Immature natural killer cell (primary cell): ENCODE measurements at places on chromosomes 12 and 14.

DNA sequence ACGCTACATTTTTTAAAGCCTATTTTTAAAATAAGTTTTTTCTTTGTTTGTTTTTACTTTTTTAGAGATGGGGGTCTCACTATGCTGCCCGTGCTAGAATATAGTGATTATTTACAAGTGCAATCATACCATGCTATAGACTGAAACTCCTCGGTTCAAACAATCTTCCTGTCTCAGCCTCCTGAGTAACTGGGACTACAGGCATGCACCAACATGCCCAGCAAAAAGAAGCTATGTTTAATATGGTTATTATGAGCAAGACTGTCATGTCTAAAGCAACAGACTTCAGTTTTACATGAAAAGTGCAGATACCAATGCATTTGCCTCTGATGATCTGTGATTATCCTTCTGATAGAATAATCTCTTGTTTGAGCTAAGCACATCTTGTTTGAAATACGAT lies 45.6 kb upstream of the SGPP1 start:
- no peak for DNase-seq

GRCh38 chr12:109110988-109111495 lies 5.3 kb upstream of the ACACB start:
- DNase-seq = peak; percentile 18

- DNase-seq = peak; percentile 3
Measured at GRCh38 chr14:64387232-64387781, 846 bp upstream of the MTHFD1 start.

- DNase-seq = no peak
Measured at GRCh38 chr12:14868916-14869506, 16.6 kb downstream of the MGP start.

DNA sequence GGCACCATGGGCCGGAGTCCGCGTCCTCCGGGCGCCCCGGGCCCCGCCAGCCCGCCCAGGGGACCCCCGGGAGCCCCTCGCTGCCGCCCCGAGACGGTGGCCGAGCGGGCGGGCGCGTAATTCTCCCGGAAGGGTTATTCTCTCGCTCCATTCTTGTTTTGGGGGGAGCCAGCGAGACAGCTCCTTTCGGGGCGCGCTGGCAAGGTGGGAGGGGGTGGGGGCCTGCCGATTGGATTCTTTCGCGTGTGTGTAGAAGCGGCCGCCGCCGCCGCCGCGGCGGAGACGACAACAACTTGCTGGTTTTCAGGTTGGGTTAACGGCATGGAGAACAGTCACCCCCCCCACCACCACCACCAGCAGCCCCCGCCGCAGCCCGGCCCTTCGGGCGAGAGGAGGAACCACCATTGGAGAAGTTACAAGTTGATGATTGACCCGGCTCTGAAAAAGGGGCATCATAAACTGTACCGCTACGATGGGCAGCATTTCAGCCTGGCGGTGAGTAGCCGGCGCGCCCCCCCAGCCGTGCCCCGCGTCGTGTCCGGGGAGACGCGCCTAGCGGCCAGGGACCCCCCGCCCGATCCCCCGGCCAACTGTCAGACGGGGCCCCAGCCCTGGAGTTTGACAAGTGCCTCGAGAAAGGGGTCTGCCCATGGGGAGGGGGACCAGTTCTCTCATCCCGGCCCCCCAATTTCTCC lies 755 bp downstream of the SETD1B start:
- DNase-seq = peak; percentile 71

- no peak for DNase-seq
Measured at GRCh38 chr12:72261885-72262284, 10.3 kb upstream of the TRHDE start.

GRCh38 chr12:124302807-124303578 lies 8.1 kb downstream of the RFLNA start:
- DNase-seq = no peak

DNA sequence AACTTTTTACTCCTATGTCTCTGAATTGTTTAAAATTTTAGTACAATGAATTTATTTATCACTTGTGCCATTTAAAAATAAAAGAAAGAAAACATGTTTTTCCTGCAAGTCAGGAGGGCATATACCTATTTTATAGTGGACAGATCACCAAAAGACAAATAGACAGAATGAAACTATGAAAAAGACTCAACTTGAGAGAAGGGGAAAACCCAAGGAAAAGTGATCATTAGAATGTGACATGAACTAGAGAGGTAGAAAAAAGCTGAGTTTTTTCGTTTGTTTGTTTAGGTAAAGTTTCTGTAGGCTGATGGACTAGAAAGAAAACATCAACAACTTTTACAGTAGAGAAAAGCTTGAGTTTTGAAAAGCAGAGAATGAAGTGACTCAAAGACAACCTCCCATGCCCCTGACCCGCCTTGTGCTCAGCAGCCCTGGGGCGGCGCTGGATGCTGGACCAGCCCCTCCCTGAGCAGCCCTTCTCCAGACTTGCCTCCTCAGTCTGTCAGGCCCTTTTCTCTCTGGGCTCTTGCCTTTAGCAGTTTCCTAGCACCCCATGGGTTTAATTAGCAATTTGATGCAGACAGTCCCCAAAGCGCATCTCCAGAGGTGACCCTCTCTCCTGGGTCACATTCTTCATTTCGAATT lies 95.1 kb upstream of the ARID2 start:
- no peak for DNase-seq

GRCh38 chr12:43098766-43099550 lies 453.0 kb downstream of the ADAMTS20 start:
- DNase-seq = no peak

DNA sequence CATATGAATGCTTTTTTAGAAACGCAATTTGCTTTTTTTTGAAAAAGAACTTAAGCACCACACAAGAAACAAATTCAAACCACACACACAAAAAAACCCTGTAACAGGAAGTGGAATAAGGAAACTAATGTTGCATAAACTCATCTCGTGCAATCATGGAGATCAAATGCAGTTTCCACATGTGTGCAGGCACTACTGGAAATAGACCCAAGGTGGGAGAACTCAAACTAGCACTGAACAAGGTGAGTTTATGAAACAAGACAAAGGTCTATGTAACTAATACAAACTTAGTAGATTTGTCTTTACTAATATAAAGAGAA lies 17.5 kb downstream of the NIN start:
- peak; percentile 34 for DNase-seq

DNA sequence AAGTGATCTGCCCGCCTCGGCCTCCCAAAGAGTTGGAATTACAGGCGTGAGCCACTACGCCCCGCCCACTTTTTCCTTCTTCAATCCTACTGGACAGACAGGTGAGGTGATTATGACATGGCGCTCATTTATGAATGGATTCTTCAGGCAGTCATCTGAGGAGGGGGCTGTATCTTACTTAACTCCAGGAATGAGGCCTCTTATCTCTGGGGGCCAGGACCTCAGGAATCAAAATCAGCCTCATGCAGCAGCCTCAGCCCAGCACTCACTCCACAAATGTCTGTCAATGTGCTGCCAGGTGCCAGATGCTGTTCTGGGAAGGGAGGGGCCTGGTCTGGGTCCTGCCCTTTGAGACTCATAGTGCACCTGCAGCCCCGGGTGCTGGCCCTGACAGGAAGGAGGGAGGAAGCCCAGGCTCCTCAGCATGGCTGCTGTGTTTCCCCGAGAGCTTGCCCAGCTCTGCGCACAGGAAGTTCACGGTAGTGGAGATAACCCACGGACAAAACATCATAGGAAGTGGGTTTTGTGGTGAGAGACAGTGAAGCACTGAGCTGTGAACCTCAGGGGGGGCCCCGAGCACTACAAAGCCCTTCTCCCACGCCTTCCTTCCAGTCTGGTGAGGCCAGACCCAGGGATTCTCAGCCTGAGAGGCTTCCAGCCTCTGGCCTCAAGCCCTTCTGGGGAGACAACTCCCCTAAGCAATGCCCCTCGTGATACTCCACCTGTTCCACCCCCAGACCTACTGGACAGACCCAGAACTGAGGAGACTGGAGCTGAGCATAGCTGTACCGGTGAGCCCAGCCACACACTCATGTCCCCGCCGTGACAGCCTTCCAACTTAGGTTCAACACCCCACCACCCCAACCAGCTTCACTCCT lies 22.3 kb downstream of the GALNT6 start:
- DNase-seq = peak; percentile 96
